ENCODE measurements at places on chromosomes 5 and 9.
A peak's percentile ranks its signal among the peaks of the same experiment; 100 is the strongest.

DNA sequence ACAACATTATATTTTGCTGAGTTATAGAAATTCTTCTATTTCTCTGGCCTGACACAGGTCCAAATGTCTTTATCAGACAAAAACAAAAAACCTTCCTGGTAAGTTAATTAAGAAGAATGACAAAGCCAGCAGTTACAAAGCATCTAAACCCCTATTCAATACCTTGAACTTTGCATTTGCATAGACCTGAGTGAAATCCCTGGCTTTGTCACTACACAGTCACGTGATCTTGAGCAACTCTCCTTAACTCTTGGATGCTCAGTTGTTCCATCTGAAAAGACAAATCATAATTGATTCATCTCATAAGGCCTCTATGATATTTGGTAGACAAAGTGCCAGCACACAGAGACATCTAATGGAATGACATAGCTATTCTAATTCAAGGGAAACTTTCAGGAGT, 166.6 kb upstream of the PPP1R2B start:
- DNase-seq, result no peak

DNA sequence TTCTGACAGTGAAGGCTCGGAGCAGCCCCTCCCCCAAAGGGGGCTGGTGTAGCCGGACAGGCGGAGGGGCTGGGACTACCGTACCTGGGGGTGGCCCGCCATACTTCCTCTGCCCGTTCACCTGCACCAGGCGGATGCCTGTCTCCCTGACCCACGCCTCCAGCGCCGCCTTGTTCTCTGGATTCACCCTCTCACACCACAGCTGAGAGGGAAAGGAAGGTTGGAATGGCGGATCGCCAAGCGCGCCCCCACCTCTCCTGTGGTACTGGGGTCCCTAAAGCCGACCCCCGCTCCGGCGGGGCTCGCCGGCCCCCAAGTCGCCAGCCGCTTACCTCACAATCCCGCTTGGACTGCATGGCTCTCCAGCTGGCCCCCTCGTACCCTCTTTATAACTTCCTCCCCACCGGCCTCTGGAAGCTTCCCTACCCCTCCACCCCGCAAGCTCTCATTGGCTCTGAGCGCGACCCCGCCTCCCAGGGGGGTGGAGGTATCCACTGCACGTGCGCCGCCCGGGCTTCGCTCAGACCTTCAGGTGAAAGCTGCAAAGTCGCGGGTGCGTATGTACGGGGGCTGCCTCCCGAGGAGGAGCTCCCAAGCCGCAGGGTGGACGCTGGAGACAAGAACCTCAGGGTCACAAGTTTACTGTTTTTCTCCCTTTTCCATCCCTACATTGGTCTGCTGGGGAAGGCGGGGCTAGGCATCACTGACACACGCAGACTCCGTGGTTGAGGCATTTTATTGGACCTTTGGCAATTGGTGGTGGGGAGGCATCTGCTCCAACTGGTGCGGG, at the start of gene DND1:
DND1 (minus strand) TSS at position 390 of the 790 bp plus-strand sequence; CDS start at position 356, 34 bp downstream.
- DNase-seq, result no peak

GRCh38 chr9:101764472-101764871, 26.0 kb upstream of the GRIN3A start:
- DNase-seq, result no peak

DNA sequence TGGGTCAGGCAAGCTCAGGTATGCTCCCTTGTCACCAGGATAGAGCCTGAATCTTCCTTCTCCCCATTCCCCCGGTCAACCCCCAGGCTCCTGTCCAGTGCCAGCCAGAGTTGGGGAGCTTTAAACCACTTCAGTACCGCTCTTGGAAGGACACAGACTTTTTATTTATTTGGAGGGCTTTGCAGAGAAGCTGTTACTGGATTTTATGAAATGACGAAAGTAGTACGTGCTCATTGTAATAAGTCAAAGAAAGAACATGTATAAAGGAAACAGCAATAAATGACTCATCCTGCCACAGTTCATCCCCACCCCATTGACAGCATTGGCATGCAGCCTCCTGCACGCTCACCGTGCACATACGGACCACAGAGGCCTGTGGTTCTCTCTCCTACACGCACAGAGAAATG, 230.3 kb downstream of the AUH start:
- peak; percentile 58 for DNase-seq

GRCh38 chr9:124282442-124283227, 24.9 kb downstream of the NEK6 start:
- no peak for DNase-seq

GRCh38 chr9:22148528-22148875, 139.4 kb upstream of the CDKN2B start:
- DNase-seq, result no peak

GRCh38 chr5:74074111-74074510, 448.1 kb downstream of the ARHGEF28 start:
- no peak for DNase-seq

DNA sequence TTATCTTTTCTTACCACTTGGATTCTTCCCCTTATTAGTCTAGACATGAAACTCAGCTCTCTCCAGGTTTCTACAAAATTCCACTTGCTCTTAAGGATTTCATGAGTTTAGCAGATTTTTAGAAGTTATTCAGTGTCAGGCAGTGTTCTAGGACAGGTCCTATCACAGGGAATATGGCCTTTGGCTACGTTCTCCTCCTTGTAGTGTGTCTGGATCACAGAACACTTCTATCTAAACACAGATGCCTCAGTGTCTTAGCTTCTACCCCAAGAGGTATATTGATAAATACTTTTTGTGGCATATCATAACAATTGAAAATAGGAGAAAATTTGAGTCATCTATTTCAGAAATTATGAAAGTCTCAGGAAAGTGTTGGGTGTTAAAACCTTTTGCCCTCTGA, 15.6 kb downstream of the RAB3C start:
- DNase-seq, result no peak

- DNase-seq, result no peak
Observed at GRCh38 chr5:31741496-31741895, 102.6 kb downstream of the PDZD2 start.

GRCh38 chr5:107770051-107770450, 99.3 kb upstream of the EFNA5 start:
- DNase-seq, result no peak

DNA sequence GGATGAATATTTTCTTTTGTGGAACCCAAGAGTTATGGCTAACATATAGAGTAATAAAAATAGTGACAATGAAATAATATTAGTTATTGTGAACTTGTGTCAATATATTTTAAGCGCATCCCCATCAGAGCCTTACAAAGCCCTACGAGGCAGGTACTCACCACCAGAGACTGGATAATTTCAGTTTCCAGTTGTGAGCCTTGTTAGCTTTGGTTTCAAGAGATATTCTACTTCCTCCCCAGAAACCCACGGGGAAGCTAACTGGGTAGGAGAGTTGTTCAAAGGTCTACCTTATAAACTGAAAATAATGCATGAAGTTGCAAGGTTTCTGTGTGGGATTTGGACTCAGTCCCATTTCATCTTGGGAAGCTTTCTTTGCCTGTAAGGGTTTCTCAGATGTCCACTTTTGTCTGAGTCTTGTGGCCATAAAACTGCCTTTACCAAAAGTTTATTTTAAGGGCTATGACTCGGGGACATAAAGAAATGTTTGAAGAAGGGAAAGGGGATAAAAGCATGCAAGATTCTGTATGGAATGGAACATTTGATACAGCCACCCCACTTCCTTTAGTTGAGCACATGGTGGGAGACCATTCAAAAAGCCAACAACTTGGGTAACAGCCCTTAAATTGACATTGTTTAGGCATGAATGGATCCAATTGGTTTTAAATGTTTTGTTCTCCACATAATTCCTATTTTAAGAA, 57.4 kb upstream of the ANKRD55 start:
- no peak for DNase-seq

DNA sequence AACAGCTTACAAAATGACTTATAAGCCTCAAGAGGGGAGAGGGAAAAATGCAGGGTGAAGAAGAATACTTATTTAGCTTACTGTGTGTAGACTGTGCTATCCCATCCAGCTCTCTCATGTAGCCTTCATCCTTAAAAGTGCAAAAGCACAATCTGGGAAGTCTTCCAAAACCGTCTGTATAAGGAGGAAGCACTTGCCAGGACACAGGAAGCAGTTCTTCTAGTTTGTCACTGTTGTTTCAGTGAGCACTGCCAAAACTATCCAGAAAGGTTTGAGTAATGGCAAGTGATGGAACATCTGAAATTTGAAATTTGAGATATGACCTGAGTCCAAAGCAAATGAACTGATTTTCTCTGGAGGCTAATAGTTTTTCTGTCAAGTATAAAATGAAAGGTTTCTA, 140.8 kb upstream of the ISL1 start:
- no peak for DNase-seq

DNA sequence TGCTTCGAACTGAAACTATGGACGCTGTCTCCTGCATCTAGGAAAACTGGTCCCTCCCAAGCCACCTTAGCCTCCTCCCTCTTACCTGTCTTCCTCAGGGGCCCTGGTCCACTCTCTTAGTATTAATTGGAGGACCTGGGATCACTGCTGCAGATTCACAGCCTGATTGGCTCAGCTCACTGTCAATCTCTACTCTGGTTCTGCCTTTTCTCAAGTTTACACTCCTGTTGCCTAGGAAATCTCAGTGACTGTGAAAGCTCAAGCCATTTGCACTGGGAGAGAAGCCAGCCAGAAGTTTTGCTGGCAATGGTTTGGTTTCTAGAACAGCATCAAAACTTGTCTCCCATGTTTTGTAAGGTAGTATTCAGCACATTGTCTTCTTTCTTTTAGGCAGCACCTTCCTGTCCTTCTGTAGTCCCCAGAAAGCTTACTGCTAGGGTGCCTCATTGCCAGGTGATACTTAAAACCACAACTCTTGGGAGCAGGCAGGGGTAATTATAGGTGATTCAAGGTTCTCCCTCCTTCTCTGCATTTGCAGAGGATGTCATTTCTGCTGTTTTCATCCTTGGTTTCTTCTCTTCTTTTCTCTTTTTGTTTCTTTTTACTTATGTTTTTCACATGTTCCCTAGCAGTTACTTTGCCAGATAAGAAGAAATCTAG, at the start of gene CAPSL:
CAPSL (minus strand) TSS at position 55 of the 660 bp plus-strand sequence. CDS start 17,502 bp downstream, outside the sequence.
- no peak for DNase-seq

DNA sequence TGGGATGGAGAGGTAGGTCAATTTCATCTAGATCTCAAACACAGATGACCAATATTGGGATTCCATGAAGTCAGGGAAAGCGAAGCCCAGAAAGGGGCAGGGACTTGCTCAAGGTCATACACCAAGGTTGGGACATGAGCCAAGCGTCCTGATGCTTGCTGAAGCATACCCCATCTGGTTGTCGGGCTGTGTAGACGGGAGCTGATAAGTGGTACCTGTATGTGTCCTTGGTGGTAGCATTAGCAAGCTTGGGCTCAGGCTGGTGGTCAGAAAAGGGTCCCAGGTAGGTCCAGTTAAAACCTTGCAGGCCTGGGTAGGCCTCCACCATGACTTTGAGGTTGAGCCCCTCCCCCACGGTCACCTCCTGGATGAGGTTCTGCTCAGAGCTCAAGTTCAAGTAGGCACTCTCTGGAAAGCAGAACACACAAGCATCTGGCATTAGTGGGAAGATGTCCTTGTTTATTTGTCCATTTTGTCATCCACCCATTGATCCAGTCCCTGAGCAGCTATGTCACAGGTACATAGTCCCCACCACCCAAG, 13.2 kb downstream of the CSF1R start:
- DNase-seq, result no peak

GRCh38 chr9:79565245-79565644, 6.5 kb upstream of the TLE4 start:
- no peak for DNase-seq

GRCh38 chr5:61650661-61651060, 318.6 kb downstream of the ZSWIM6 start:
- no peak for DNase-seq

DNA sequence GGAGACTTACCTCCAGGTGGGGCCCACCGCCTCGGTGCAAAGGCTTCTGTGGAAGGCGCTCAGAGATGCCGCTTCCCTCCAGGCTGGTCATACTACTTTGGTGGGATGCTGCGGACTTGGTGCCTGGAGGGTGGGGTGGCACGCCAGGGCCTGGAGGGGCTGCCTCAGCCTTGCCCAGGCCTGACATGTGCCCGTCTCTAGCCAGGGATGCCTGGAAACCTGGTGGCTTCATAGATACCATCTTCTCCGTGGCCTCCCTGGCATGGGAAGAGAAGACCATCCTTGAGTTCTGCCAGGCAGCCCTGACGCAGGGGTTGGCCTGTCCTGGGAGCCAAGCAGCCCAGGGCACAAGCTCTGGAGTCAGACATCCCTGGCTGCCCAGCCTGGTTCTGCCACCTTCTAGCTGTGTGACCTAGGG, 28.3 kb downstream of the ORM2 start:
- DNase-seq, result no peak

- DNase-seq, result no peak
Observed at GRCh38 chr5:91177639-91178038, 205.5 kb downstream of the ARRDC3 start.

GRCh38 chr9:12817702-12818101, 42.9 kb downstream of the LURAP1L start:
- no peak for DNase-seq

GRCh38 chr9:96430377-96430776, 12.2 kb upstream of the ZNF367 start:
- DNase-seq, result no peak

- no peak for DNase-seq
Observed at GRCh38 chr9:113950195-113951031, 74.3 kb downstream of the ZNF618 start.

GRCh38 chr5:104345222-104346016, 782.8 kb upstream of the NUDT12 start:
- no peak for DNase-seq

- no peak for DNase-seq
Observed at GRCh38 chr9:88053856-88054501, 79.6 kb upstream of the CDK20 start.

- DNase-seq, result no peak
Observed at GRCh38 chr5:77241444-77241843, 31.0 kb downstream of the PDE8B start.

DNA sequence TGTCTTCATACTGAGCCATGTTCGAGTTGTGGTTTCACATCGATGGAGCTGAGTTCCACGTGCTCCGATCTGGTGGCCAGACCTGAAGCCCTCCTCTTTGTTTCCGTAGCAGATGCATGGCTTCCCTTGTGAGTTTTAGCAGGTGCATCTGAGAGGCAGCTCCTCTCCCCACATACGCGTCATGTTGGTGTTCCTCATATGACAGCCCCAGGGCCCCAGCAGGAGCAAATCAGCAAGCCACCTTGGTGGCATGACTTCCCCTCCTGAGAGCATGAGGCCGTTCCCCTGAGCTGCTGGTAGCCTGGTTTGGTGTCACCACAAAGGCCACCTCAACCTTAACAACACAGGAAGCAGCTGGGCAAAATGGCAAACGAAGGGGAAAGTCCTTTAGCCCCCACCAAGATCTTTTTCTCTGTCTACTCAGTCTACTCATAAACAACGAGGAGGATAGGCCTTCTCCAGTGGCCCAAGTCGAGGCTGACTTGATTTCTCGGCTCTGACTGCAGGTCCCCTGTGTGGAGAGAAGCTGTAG, 5.9 kb downstream of the CYFIP2 start:
- DNase-seq, result no peak

- DNase-seq, result no peak
Observed at GRCh38 chr5:6686915-6687409, 26.3 kb upstream of the TENT4A start.

GRCh38 chr9:85713897-85714296, 27.9 kb downstream of the AGTPBP1 start:
- DNase-seq, result no peak

GRCh38 chr9:137740312-137740711, 121.5 kb downstream of the EHMT1 start:
- DNase-seq, result no peak

All from Panc1 (cell line).